ENCODE measurements at places on chromosomes 4 and X. TPM values are rescaled to one million over a fixed set of nuclear protein-coding genes. Genes with fewer than 3 reads are reported as not detected.

TCEAL1 gene
- total RNA-seq, result 46.7 TPM

OPHN1 gene
- 3.0 TPM for total RNA-seq

STIM2 gene
- 53.7 TPM for total RNA-seq

PAGE2 gene
- total RNA-seq, result not detected

DSPP gene
- not detected for total RNA-seq

GPRIN3 gene
- 40.2 TPM for total RNA-seq

RNF175 gene
- total RNA-seq, result 0.32 TPM

UGT2B11 gene
- not detected for total RNA-seq

PTCHD1 gene
- 0.49 TPM for total RNA-seq

VCX3A gene
- not detected for total RNA-seq

SLC25A53 gene
- total RNA-seq, result 31.7 TPM

SYP gene
- 3.6 TPM for total RNA-seq

BST1 gene
- total RNA-seq, result 25.1 TPM

ARAP2 gene
- 85.6 TPM for total RNA-seq

MFAP3L gene
- 6.0 TPM for total RNA-seq

PGK1 gene
- 267 TPM for total RNA-seq

TCEAL2 gene
- 1.9 TPM for total RNA-seq

MAGEB1 gene
- not detected for total RNA-seq

POU3F4 gene
- not detected for total RNA-seq

PCYT1B gene
- total RNA-seq, result 0.84 TPM

UGT2B15 gene
- total RNA-seq, result 0.46 TPM

ITGB1BP2 gene
- total RNA-seq, result 1.6 TPM

GSX2 gene
- total RNA-seq, result not detected

NDST3 gene
- 5.6 TPM for total RNA-seq

OTUD6A gene
- not detected for total RNA-seq

H2AZ1 gene
- 127 TPM for total RNA-seq

VEGFC gene
- 11.6 TPM for total RNA-seq

TMEM154 gene
- 41.9 TPM for total RNA-seq

PDZD4 gene
- 15.4 TPM for total RNA-seq

NWD2 gene
- not detected for total RNA-seq

SSX3 gene
- not detected for total RNA-seq

GRID2 gene
- not detected for total RNA-seq

SLC6A8 gene
- 8.4 TPM for total RNA-seq

ANOS1 gene
- total RNA-seq, result 2.5 TPM

SLC2A9 gene
- 5.8 TPM for total RNA-seq

AMBN gene
- not detected for total RNA-seq

LRP2BP gene
- total RNA-seq, result 1.7 TPM

FAT4 gene
- 32.7 TPM for total RNA-seq

All from spleen (tissue), 13 donors.